ENCODE measurements at places on chromosomes 13 and 19.
A peak's percentile ranks its signal among the peaks of the same experiment; 100 is the strongest.

- DNase-seq: no peak
Measured at GRCh38 chr13:50389726-50390125, 374.5 kb downstream of the KCNRG start.

DNA sequence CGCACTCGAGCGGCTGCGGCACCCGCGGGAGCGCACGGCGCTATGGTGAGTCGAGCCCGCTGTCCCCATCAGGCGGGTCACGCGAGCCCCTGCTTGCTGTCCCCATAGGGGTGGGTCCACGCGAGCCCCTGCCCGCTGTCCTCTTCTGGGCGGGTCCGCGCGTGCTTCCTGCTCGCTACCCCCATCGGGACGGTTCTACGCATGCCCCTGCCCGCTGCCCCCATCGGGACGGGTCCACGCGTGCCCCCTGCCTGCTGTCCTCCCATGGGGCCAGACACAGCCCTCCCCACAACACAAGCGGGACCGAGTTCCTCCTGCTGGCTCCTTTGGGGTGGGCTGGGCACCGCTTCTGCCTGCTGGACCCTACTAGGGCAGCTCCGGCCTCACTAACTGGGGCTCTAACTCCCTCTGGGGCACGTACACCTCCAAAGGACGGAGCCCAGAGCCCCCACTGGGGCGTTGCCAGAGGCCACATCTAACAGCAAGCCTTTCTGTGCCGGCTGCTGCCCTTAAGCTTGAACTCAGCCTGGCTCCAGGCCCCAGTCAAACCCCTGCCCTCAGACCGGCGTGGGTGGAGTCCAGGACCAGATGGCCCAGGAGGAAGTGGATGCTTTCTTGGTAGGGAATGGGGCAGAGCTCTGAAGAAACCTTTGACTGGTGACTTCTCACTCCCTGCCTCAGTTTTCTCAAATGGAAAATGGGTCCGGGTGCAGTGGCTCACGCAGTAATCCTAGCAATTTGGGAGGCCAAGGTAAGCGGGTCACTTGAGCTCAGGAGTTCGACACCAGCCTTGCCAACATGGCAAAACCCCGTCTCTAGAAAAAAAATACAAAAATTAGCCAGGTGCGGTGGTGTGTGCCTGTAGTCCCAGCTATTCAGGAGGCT, 722 bp downstream of the COLGALT1 start:
- peak; percentile 78 for DNase-seq

- DNase-seq: no peak
Measured at GRCh38 chr19:28134311-28134710, 1078.6 kb downstream of the UQCRFS1 start.

GRCh38 chr13:48181482-48182145, 51.4 kb upstream of the ITM2B start:
- no peak for DNase-seq

DNA sequence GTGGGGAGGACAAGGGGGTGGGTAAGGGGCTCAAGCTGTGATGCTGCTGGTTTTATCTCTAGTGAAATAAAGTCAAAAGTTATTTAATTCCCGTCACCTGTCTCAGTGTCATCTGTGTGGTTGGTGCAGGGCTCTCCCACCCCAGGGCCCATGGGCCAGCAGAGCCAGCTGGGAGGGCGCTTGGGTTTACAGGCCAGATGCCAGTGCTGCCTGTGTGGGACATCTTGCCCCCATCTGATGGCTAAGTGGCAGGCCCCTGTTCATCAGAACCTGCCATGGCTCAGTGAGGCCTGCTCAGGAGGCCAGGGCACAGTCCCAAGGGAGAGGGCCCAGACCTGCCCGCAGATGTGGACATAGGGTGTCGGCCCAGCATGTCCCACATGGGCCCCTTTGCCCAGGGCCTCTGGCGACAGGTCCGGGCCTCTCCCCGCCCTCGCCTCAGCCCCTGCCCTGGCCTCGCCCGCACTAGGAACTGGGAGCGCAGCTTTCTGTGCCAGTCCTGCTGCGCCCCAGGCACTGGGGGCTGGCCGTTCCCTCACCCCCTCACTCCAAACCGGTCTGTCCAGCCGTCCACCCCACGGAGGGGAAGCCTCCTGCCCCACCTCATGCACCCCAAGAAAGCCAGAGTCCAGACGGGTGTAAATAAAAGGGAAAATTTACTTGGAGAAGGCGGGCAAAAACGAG, 5.3 kb downstream of the ZNF296 start:
- no peak for DNase-seq

GRCh38 chr13:67776151-67776550, 546.0 kb upstream of the PCDH9 start:
- DNase-seq: no peak

- DNase-seq: no peak
Measured at GRCh38 chr19:12994701-12995595, at the start of gene NFIX. NFIX (plus strand) TSS chr19:12995475; CDS start chr19:12995838, 363 bp downstream.

DNA sequence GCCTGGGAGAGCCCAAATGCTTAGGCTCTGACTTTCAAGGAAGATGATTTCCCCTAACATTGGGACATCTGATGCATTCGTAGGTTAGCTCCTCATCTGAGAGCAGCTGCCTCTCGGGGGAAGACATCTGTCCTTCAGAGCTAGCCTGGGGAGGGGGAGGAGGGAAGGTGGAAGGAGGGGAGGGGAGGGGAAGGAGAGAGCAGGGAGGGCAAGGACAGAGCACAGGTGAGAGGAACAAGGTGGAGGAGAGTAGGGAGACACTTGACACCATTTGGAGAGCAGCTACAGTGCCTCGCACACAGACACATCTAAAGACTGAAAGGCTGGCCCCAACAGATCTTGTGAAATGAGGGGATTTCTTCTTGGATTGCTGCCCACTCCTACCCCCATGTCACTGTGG, 103.8 kb downstream of the ZDHHC20 start:
- no peak for DNase-seq

- DNase-seq: no peak
Measured at GRCh38 chr13:43934273-43934672, 54.6 kb downstream of the LACC1 start.
